ENCODE measurements at places on chromosomes 4 and X. TPM values are rescaled to one million over a fixed set of nuclear protein-coding genes. Genes with fewer than 3 reads are reported as not detected.

SPACA5 gene
- not detected for total RNA-seq

ZDHHC15 gene
- total RNA-seq, result 0.17 TPM

MAGEE1 gene
- 1.2 TPM for total RNA-seq

NHSL2 gene
- total RNA-seq, result 4.1 TPM

ARHGAP6 gene
- total RNA-seq, result 6.9 TPM

STARD8 gene
- total RNA-seq, result 1.5 TPM

TMEM150C gene
- total RNA-seq, result 1.2 TPM

DCLK2 gene
- 14.0 TPM for total RNA-seq

CT47B1 gene
- not detected for total RNA-seq

GPAT3 gene
- total RNA-seq, result 2.1 TPM

NOX1 gene
- not detected for total RNA-seq

CHIC2 gene
- 48.8 TPM for total RNA-seq

All from fibroblast of lung (primary cell).